ENCODE measurements at places on chromosomes 13 and 19.

- no peak for DNase-seq
Observed at GRCh38 chr13:47904241-47904640, 96.8 kb downstream of the SUCLA2 start.

DNA sequence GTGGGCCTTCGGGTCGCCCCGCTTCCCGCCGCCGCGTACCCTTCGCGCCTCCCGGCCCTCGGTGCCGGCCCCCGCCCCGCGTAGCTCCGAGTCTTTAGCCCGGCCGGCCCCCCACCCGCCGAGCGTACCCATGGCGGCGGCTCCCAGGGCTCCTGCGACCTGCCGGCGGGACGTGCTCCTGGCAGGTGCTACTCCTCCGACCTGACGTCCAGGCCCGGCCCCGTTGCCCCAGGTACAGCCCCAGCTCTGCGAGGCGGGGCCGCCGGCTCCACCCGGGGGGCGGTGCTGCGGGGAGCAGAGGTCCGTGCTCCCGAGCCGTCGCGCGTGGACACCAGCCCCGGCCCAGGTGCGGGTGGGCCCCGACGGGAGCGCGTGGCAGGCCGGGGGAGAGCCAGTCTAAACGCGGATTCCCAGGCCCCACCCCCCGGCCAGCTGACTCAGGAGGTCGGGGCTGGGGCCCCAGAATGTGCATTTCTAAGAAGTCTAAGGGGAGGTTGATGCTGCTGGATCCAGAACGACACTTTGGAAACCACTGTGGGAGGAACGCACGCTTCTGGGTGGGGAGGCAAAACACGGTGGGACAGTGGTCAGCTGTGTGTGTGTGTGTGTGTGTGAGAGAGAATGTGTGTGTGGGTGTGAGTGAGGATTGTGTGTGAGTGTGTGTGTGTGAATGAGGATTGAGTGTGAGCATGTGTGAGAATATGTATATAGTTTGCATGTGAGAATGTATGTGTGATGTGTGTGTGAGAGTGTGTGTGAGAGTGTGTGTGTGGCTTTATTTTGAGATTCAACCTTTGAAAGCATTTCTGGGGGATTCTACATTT, at the start of gene SLC15A1:
Gene SLC15A1, minus strand, starts transcription at position 206 of the 824 bp plus-strand sequence. Its CDS starts 74 bp downstream, at position 132.
- no peak for DNase-seq

DNA sequence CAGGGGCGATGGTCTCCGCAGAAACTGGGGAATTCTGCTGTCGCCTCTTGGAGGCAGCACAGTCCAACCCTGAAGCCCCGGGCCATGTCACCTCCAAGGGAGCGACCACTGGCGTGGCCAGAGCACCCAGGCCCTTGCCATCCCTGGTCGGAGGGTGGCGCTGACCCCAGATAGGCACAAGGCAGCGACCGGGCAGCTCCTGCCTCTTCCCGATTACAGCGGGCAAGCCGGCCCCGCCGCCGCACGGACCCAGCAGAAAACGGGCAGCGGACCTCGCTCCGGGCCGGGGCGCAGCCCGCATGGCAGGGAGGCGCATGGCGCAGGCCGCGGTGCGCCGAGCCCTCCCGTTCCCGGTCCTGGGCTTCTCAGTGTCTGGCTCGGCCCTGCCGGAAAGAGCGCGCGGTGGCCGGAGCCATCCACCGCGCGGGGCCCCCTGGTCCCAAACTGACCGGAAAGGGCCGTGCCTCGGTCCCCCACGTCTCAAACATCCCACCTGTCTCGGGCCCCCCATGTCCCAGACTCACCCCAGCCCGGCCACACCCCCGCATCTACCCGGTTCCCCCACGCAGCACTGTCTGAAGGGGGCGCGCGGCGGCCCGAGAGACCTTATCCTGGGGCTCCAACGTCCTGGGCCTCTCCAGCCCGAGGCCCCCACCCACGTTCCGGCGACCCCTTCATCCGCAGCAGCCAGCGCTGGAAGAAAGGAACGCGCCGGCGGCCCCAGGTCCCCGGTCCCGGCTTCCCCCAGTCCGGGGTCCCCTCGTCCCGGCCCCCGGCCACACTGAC, 727 bp downstream of the CERS1 start:
- no peak for DNase-seq

DNA sequence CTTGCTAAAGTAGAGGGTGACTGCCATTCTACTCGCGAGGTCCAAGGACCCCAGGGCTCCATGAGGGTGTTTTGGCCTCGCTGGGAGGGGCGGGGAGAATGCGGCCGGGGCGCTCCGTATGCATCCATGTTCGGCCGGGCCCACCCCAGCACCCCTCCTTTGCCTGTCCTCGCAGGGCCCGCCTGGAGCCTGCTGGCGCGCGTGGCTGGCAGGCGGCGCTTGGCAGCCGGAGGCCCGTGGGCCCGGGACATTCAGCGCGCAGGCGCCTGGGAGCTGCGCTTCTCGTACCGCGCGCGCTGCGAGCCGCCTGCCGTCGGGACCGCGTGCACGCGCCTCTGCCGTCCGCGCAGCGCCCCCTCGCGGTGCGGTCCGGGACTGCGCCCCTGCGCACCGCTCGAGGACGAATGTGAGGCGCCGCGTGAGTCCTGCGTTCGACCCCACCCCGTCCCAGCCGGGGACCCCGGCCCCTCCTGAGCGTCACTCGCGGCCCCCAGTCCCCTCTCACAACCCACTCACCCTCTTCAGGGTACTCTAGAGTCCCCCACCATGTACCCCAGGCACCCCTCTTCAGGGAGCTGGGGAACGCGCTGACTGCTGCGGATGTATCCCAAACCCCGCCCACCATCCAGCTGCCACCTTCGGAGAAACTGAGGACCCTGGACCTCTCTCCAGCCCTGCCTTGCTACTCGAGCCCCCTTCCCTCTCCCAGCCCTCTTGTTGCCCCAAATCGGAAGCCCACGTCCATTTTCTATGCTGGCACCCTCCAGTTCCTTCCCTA, 4.1 kb downstream of the DLL3 start:
- no peak for DNase-seq

GRCh38 chr19:1082165-1082927, 12.8 kb downstream of the POLR2E start:
- no peak for DNase-seq

DNA sequence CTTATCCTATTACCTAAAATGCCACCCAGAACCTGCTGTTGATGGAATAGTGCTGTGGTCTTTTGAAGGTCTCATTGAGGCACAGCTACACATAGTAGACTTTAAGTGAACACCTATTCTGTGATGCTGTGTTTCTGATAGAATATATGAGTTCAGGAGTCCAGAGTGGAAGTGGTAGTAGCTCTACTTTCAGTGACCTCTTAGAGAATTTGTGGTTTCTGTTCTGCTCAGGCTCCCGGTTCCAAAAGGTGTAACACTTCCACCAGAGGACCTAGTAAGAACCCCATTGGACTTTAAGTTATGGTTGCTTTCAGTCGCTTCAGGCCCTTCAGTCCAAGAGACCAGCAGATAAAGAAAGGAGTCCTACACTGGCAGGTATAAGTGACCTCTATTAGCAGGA, 11.4 kb upstream of the MYCBP2 start:
- no peak for DNase-seq

DNA sequence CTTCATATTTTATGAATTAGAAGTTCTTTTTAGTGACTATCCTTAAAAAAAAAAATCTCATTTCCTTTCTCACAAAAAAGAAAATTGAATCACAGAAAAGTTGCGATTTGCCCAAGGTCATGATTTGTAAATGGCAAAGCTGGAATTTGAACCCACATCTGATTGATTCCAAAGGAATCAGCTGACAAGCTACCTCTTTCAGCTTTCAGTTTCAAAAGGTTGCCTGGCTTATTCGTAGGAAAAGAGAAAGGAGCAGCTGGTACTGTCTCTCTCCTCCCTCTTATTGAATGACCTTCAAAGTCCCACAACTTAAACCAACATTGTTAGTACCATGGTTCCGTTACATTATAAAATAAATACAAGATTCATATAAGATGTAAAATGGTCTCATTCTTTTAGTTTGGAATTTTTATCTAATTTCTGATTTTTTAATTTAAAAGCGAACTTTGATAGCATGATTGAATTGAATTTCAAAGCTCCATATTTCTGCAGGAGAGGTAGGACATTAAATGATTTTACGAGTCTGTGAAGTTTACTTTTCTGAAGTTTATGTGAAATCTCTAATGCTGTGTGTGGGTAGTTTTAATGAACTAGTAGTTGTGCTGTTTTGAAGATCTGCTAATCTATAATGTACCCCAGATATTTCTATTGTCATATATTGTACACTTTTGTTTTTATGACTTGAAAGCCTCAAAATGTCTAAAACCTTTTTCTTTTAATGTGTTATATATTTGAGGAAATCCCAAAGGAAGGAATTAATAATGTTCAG, 18.5 kb upstream of the KCTD4 start:
- DNase-seq, result no peak

GRCh38 chr13:21150013-21150412, 26.3 kb downstream of the SKA3 start:
- no peak for DNase-seq

GRCh38 chr13:40406405-40407120, 259.9 kb downstream of the FOXO1 start:
- no peak for DNase-seq

- DNase-seq, result no peak
Observed at GRCh38 chr19:41025871-41026270, 34.8 kb downstream of the CYP2B6 start.

GRCh38 chr19:55672418-55672817, 2.6 kb upstream of the EPN1 start:
- DNase-seq, result no peak

GRCh38 chr13:90415902-90416301, 931.6 kb upstream of the MIR17HG start:
- DNase-seq, result no peak

DNA sequence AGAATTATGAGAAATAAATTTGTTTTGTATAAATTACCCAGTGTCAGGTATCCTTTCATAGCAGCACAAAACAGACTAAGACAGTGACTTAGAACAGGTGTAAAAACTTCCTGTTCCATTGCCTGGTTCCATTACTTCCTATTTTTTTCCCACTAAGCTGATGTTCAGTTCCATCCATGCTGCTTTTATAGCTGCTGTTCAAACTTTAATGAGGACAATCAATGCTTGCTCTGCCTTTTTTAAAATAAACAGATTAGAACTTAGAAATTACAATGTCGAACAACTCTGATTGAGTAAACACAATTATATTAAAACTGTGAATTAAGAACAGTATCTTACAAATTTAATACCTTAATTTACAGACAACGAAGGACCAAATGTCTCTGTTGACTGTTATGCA, 818.9 kb downstream of the OLFM4 start:
- no peak for DNase-seq

GRCh38 chr13:86882107-86882506, 789.1 kb upstream of the SLITRK5 start:
- no peak for DNase-seq

DNA sequence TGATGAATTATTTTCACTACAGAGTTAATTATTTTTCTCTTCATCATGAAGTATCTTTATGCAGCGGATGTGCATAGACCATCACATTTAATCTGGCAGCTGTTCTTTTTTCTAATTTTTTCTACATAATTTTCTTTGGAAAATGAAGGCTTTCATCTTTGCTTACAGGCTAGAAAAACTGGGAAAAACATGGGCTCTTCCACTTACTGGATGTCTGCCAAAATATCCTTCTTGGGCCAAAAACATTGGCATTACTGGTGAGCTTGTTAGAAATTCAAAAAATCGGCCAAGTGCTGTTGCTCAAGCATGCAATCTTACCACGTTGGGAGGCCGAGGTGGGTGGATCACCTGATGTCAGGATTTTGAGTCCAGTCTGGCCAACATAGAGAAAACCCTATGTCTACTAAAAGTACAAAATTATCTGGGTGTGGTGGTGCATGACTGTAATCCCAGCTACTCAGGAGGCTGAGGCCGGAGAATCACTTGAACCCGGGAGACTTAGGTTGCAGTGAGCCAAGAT, 176.8 kb downstream of the ZNF737 start:
- DNase-seq, result no peak
